Stimulated activated CD8-positive, alpha-beta memory T cell treated with anti-CD3 and anti-CD28 coated beads, Interleukin-7, amount 100 ng/mL, for 24 hours (primary cell): ENCODE measurements at places on chromosomes 6 and 20.
A peak's percentile ranks its signal among the peaks of the same experiment; 100 is the strongest.

DNA sequence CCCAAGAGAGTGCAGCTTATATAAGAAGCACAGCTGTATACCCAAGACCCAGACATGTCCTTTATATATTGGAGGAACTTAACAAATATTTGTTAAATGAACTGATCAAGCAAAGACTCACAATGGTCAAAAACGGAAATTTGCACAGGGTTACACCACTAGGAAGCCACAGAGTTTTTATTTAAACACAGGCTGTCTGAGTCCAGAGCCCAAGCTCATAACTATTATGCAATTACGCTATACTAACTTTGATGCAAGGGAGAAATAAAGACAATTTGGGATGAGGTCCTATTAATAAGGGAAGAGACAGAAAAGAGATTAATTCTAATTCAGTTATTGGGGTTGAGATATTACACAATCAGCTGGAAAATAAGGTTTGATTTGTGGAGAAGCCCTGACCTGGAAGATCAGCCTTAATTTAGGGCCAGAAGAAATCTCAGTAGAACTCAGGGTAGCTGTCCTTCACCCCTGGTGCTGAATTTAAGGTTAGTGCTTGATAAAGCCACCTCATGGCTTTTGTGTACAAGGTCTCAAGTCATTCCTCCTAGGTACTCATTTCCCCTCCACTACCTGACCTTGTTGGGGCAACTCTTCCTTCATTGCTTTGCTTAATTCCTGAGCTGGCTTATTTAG lies 10.5 kb upstream of the ZNF334 start:
- DNase-seq: no peak

- no peak for DNase-seq
These were observed 288.7 kb upstream of the CDYL start for GRCh38 chr6:4487538-4487937.

GRCh38 chr6:64930681-64931080 lies 776.3 kb downstream of the EYS start:
- no peak for DNase-seq

DNA sequence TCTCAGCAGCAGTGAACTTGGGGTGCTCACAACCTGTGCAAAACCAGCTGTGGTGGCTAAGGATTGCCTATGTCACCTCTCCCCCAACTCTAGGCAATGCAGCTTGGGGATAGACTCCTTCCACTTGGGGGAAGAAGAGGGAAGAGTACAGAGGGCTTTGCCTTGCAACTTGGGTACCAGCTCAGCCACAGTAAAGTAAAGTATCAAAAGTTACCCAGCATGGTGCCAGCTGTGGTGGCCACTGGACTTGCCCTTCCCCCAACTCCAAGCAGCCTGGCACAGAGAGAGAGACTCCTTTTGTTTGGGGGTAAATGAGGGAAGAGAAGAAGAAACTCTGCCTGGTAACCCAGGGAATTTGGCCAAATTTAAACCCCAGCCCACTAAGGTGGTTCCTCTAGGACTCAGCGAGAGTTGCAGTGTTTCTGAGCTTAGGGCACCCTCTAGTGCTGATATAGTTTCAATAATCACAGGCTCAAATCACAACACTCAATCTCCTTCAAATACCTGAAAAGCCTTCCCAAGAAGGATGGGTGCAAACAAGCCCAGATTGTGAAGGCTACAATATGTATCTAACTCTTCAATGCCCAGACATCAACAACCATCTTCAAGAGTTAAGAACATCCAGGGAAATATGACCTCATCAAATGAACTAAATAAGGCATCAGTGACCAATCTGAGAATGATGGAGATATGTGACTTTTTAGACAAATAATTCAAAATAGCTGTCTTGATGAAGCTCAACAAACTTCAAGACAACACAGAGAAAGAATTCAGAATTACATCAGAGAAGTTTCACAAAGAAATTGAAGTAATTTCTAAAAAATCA lies 7.6 kb upstream of the DEFB129 start:
- DNase-seq: no peak

DNA sequence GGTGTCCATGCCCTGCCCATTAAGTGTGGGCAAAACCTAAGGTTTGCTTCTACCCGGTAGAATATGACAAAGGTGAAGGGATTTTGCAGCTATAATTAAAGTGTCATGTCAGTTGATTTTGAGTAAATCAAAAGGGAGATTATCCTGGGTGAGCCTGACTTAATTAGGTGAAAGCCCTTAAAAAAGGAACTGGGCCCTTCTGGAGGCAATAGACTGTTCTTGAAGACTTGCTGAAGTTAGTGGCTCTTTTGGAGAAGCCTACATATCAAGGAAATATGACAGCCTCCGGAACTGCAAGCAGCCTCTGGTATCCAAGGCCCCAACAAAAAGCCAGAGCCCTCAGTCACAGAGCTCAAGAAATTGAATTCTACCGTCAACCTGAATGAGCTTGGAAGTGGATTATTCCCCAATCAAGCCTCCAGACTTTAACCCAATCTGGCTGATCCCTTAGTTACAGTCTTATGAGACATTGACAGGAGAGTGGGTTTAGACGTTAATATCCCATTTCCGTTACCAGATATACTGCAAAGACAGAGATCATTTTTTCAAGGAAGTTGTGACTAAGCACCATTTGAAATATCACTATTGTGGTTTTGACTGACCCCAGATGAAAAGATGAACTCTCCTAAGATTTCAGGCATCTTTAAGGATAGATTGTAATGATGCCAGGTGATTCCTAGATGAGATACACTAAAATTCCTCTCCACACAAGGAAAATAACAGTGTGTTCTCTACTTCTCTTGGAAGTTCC lies 303.4 kb downstream of the PLCB1 start:
- no peak for DNase-seq

- no peak for DNase-seq
These were observed 4.5 kb upstream of the TNXB start for GRCh38 chr6:32113386-32114352.

- DNase-seq: peak; percentile 21
These were observed 115.1 kb downstream of the JAG1 start for GRCh38 chr20:10558635-10559187.

- DNase-seq: no peak
These were observed 107.6 kb downstream of the THBS2 start for GRCh38 chr6:169145991-169146501.

GRCh38 chr6:46626228-46626909 lies 26.2 kb downstream of the CYP39A1 start:
- DNase-seq: no peak

DNA sequence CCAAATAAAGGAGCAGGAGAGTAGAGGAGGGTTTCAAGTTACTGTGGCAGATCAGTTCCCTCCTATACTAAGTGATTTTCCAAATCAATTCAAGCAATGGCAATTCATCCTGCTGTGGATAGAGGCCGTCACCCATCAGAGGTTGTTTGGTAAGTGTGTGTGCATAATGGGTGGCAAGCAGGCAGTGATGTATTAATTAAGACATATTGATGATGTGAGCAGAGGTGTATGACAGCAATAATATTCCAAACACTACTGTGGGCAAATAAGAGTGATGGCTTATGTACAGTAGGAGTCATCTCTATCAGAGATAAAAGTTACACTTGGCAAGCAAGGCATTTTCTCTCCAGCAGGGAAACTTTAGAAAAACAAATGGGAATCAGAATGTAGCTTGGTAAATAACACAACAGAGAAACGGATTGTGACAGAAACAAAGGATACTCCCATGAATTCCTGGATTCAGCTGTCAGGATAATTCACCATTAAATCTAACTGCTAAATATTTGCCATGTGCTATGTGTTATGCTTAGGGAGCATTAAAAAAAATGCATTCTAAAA lies 196.3 kb downstream of the KHDC1L start:
- no peak for DNase-seq

DNA sequence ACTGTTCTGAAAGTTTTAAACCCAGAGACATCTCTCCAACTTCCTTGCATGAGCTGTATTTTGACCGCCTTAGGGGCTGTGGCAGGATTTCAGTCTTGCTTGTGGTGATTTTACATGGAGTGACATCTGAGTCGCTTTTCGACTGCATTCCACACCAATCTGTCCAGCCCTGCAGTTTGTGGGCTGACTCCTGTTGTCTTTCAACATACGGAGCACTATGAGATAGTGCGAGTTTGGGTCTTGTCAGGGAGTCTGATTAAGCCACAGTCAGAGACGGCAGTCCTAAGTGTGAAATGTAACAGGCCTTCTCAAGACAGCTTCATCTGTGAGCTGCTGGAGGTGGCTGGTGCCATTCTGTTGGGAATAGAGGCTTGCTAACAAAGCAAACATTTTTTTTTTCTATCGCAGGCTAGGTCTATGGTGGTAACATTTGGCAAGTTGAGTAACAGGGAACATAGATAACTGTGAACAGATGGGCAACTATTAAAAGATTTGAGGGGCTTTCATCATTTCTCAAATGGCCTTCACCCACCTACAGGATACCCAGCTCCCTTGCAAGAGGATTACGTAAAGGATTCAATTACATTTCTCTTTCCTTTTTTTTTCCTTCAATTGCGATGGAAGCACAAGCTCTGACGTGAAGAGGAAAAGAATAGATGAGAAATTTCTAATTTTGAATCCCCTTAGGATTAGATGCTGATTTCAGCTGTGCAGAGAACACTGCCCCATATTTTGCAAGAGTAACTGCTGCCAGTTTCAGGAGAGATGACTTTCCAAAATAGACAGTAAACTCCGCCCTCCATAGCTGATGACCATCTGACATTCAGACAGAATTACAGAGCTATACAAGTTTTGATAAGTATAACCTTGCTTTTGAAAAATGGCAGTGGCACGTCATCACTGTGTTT lies 25.1 kb downstream of the CAP2 start:
- no peak for DNase-seq

DNA sequence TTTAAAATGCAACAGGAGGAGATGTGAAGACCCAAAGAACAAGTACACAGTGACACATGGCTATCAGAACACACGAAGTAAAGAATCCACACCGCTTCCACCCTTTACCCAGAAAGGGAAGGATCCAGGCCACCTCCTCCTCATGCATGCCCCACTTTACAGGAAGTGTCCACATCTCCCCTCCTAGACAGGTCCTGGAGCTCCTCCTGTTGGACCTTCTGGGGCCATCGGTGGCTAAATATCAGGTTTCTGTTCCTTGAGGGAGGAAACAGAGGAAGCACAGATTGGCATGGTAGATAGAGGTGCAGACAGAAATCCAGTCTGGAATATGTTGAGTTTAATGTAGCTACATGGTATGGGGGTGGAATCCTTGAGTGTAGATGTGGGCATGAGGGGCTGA lies 10.9 kb downstream of the NINL start:
- DNase-seq: no peak

DNA sequence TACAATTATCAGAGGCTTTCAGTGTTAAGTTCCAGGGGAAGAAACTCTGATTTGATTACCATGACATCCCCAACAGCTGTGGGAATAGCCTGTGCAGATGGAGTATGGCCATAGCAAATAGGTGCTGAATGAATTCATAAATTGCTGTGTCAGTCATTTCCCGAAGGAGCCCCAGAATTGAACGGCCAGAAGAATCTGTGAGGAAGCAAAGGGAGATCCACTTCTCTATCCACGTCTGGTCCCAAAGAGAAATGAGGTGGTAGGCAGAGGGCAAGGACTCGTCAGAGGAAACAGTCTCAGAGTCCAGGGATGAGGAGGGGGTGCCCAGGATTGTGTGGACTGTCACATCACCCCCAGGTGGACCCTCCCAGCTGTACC lies 3.1 kb upstream of the TAF8 start:
- no peak for DNase-seq

- DNase-seq: no peak
These were observed 79.1 kb downstream of the SNAP25 start for GRCh38 chr20:10297684-10298240.

- DNase-seq: peak; percentile 61
These were observed 9.2 kb downstream of the ITPA start for GRCh38 chr20:3218307-3218988.
